OCI-LY7 (cell line): ENCODE measurements at places on chromosomes 2 and 18.

GRCh38 chr2:73920577-73921545 lies 5.8 kb upstream of the DGUOK start:
- peak; percentile 49 for DNase-seq

DNA sequence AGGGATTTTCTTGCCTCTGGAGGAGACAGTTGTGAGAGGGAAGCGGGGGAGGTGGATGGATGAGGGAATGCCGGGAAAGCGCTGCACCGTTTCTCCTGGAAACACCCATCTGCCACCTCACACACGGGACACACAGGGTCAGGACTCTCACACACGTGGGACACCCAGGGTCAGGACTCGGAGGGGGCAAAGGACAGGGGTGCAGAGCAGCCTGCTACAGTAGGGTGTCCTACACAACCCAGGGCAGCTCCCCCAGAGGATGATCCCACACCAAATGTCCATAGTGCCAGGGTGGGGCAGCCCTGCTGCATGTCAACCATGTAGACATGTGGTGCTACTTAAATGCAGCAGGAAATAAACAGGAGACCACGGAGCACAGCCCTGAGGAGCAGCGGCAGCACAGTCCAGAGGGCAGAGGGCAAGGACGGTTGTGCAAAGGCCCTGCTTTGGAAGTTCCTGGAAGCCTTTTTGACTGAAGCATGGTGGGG lies 5.1 kb downstream of the RAMP1 start:
- no peak for DNase-seq

- DNase-seq: no peak
These were observed 56.9 kb upstream of the ZNF397 start for GRCh38 chr18:35183886-35184285.

GRCh38 chr2:167862782-167863181 lies 384.6 kb downstream of the STK39 start:
- no peak for DNase-seq

- peak; percentile 52 for DNase-seq
These were observed 109.9 kb upstream of the ID2 start for GRCh38 chr2:8571792-8572499.

GRCh38 chr2:175624211-175624761 lies 377.8 kb downstream of the LNPK start:
- no peak for DNase-seq

DNA sequence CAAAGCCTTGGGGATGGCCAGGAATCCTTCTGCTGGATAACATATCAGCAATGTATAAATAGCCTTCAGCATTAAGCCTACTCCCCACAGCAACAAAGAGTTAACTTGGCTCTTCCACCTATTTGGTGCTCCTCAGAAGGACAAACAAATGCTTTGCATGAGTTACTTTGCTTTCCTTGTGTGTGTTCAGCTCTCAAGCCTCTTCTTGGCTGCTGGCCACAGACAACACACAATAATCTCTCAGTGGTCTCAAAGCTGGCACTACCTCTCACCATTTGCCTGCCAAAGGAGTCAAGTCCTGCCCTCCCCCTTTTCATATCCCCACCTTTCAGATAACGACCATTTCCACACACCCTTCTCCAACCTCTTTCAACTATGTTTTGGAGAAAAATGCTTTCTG lies 17.5 kb downstream of the FTCDNL1 start:
- no peak for DNase-seq

GRCh38 chr2:64223055-64223454 lies 78.8 kb upstream of the PELI1 start:
- DNase-seq: peak; percentile 45

DNA sequence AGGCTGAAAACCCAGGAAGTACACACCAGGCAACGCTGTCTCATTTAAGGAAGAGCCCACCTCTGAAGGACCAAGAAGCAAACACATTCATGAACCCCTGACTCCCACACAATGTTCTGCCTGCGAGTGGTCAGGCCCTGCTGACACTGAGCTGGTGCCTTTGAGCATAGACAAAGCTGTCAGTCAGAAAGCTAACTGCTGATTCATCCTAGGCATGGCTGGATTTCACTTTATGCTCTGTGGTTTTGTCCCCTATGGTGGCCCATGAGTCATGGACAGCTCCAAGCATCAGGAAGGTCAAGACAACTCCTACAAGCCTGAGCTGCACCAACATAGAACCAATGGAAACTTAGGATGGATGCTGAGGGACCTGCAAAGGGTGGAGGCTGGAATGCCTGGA lies 78.9 kb downstream of the UXS1 start:
- no peak for DNase-seq

GRCh38 chr18:26624443-26624842 lies 76.1 kb upstream of the KCTD1 start:
- DNase-seq: no peak

DNA sequence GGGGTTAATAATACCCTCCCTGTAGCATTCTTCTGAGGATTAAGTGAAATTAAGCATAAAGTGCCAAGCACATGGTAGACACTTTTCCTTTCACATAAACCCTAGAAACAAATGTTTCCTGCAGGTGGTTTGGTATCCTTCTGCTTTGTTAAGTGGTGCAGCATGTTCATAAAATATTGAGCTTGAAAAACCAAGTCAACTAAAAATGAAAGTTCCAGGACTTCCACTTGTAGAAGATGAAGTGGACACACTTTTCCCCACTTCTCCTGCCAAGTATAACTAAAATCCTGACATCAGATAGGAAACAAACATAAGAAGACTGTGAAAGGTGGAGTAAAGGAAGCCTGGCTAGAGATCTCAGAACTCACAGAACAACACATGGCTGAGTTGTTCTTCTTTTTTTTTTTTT lies 90.5 kb downstream of the COLEC12 start:
- DNase-seq: no peak

DNA sequence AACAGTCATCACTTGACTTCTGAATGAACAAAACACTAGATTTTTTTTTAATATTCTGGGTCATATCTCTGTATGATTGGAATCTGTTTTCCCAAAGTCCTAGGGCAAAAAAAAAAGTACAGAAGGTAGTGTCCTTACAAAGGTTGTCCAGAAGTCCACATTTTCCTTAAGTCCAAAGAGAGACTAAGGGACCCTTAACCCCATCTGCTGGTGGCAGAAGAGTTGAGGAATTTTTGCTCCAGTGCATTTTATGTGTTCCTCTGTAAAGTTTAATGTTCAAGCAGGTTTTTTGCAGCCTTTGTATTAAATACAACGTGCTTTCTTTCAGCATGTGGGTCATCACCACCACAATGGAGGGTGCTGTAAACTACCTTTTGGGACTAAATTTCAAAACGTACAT lies 215.9 kb downstream of the SP3 start:
- no peak for DNase-seq

DNA sequence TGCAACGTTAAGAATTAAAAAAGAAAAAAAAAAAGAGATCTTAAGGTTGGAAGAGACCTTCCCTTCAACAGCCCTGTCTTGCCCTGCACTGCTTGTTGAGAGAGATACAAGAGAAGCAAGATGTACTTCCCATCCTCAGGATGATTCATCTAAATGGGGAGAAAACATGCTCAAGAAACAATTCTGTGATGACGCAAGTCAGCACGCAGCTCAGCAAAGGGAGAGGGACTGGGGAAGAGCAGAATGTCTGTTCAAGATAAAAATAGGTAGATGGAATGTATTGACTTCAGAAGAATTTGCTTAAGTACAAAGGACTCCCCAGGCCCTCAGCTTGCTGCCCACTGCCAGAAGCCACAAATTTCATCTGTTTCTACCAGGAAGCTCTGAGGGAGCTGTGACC lies 198.2 kb upstream of the SPRED2 start:
- no peak for DNase-seq

GRCh38 chr18:58878640-58879039 lies 14.0 kb downstream of the ZNF532 start:
- no peak for DNase-seq

GRCh38 chr2:148926981-148927401 lies 52.0 kb downstream of the KIF5C start:
- DNase-seq: no peak

- DNase-seq: no peak
These were observed 30.8 kb downstream of the SH3YL1 start for GRCh38 chr2:233030-233429.

DNA sequence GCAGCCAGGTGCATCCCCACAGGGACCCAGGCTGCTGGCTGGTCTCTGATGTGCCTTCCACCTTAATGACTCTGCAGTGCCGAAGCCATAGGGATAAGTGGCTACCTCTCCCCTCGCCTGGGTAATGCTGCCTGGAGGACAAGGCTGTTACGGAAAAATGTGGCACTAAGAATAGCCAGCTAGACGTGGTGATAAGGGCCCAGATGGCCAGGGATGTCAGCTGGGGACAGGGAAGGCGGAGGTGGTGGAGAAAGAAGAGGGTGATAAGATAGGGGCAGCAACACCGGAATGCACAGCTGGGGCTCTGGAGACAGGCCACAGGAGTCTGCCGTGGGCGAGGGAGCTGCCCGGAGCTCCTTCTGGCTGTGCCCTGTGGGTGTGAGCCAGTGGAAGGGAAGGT lies 170.6 kb downstream of the FHOD3 start:
- no peak for DNase-seq

- DNase-seq: no peak
These were observed 68.5 kb downstream of the NCOA1 start for GRCh38 chr2:24559473-24560113.
